NCI-H2029 treated with DMSO at 0.1 percent for 48 hours (cell line): ENCODE measurements at places on chromosomes 2 and 18.

- DNase-seq = no peak
Observed at GRCh38 chr2:6074089-6074643, 382.0 kb downstream of the SOX11 start.

DNA sequence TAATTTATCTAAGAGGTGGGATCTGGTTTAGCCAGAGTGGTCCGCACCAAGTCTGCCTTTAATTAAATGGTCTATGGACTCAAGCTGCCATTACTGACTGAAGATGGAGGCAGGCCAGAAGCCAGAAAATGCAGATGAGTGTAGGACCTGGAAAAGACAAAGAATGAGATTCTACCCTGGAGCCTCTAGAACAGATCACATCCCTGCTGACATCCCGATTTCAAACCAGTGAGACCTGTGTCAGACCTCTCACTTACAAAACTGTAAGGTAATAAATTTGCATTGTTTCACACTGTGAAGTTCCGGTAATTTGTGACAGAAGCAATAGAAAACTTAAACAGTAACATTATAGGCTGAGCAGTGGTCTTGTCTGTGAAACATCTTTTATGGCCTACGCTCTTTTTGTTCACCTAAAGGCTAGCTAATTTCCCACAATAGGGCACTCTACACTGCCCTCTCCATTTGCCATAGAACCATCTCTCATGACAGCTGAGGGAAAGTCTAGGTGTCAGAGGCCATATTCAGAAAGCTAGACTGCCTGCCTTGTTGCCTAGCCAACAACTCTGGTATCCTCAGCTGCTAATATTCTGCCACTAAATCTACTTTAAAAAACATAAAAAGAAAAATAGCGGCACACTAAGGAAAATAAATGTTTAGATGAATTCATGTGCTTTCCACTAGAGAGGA is 1396.2 kb upstream of the PIK3C3 start:
- no peak for DNase-seq

- DNase-seq = no peak
Observed at GRCh38 chr2:150125708-150126107, 361.8 kb downstream of the RND3 start.

DNA sequence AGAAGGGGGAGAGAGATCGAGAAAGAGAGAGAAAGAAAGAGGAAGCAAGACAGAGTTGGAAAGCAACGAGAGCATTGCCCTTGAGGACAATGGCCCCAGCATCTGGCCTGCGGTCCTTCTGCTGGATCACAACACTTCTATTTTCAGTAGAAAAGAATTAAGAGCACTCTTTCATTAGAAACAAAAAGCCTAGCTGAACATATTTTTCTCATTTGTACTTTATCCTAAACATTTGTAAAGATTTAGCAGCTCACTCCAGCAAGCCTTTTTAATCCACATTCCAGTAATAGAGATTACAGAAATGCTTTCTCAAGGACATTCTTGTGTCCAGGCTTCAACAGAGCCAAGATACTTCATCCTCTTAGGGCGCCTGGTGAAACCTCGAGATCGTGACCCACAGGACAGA is 31.6 kb upstream of the AFF3 start:
- DNase-seq = no peak

DNA sequence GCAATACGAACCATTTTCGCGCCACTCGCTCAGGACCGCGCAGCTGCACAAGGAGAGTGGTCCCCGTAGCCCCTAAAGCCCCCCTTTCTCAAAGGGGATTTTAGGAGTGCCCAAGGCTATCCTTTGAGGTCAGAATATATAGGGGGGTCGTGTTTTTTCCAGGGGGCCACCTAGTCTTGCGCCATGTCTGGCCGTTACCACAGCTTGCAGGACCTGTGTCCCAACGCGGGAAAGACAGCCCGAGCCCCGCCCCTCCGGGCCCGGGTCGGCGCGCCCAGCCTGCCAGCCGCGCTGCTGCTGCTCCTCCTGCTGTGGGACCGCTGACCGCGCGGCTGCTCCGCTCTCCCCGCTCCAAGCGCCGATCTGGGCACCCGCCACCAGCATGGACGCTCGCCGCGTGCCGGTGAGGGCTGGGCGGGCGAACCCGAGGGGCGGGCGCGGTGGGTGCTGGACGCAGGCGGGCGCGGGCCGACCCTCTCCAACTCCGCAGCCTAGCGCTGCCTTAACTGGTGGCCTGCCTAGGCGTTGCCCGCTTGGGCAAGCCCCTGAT is at the start of gene CDCA7:
Gene CDCA7 (plus strand): TSS at position 291 of the 550 bp plus-strand sequence. CDS start 92 bp downstream, at position 383.
- DNase-seq = no peak

DNA sequence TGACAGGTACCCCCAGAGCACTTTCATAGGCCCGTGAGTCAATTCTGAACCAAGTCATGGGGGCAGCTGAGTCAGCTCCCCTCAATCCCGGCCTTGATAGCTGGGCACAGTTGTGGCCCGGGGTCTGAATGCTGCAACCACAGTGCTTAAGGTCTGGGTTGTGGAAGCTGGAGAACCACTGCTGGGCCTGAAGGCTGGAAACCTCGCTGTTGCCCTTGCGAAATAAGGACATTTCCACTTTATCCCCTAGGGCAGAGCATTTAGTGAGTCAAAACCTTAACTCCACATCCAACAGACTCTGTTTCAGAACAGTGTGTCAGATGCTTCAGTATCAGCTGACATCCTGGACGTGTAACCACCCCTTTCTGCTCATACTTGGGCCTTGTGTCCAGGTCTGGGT is 58.6 kb downstream of the SP110 start:
- no peak for DNase-seq

DNA sequence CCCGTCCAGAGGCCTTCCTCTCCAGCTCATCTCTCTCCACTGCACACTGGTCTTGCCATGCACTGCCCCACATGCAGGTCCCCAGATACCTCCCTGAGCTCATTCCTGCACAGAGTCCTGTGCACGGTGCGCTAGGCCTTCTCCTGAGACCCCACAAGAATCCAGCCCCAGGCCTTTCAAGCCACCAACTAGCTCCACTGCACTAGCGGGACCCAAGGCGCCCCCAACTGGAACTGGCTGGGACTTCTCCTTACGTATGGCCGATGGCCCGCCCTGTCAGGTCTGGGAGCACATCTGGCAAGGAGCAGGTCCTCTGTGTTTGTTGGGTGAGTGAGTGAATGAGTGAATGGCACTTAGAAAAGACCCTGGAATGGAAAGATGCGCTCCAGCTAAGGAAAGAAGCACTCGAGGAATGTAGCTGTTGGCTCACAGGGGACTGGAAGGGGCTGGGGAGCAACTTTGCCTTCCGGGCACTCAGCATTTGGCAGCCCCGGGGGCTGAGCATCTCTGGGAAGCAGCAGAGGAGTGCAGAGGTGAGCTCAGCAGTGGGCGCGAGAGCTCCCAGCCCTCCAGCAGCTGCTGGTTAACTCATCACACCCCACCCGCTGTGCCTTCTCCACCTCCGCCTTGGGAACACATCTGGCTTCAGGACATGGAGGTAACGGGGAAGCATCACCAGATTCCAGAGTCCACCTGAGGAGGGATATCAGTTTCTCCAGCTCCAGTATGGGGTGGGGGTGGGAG is 223.1 kb downstream of the GLI2 start:
- no peak for DNase-seq

DNA sequence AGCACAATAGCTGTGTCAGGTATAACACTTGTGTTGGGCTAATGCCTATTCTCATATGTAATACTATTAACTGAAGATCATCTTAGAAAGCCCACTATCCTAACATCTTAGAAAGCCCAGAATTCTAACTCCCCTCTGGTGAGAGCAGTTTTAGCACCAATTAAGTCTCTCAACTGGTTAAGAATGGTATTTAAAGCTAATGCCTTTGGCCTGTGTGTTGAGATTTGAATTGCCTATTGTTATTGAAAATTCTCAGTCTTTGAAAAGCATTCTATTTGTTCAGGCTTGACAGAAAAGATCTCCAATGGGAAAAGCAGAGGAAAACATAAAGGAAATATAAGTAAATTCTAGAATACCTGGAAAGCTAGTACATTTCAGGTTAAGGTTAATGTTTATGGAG is 352.5 kb downstream of the ARHGAP15 start:
- DNase-seq = no peak

DNA sequence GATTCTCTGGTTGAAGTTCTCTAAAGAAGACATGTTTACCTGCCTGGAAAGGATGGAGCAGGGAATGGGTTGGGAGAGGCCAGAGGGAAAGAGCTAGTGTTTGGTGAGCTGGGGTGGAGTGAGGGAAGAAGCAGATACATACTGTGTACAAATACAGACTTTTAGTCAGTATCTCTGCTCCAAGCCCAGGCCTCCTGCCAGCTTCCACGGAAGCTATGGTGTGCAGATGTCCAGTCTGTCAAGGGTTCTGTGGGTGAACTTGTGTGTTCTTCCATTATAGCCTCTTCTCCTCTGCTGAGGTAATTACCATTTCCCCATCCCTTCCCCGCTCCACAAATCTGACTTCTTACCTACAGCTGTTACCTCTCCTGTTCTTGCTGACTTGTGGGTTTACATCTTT is 208.6 kb downstream of the HRH4 start:
- no peak for DNase-seq

- DNase-seq = no peak
Observed at GRCh38 chr2:122028371-122029100, 273.1 kb downstream of the TSN start.
